ENCODE measurements at places on chromosomes 2 and 18.
A peak's percentile ranks its signal among the peaks of the same experiment; 100 is the strongest.

GRCh38 chr2:237870754-237871651 is 11.6 kb downstream of the RAMP1 start:
- no peak for DNase-seq

DNA sequence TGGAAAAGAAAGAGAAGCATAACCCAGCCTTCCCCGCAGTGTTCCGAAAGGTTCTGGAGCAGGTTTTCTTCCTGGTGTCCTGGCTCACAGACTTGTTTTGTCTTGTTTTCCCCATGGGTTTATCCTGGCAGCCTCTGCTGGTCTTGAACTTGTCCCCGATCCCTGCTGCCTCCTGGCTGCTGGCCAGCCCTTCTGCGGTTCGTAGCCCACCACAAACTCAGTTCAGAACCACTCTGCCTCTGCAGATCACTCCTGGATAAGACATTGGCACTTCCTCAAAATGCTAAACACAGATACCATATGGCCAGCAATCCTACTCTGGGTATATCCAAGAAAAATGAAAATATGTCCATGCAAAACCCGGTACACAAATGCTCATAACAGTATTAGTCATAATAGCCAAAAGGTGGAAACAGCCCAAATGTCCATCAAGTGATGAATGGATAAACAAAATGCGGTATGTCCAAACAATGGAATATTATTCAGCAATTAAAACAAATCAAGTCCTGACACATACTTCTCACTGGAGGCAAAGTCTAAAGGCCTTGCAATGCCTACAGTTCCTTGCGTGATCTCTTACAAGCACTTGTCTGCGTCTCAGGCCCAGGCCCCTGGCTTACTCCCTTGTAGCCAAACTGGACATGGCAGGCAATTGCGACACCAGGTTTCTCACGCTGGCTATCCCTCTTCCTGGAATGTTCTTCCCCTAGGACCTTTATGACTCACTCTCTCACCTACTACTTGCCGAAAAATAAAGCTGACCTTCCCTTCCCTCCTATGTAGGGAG is 28.0 kb upstream of the ARHGEF4 start:
- DNase-seq, result no peak

GRCh38 chr2:230642966-230643365 is 69.7 kb upstream of the CAB39 start:
- DNase-seq, result no peak

GRCh38 chr18:23378302-23378686 is 74.8 kb upstream of the RIOK3 start:
- no peak for DNase-seq

DNA sequence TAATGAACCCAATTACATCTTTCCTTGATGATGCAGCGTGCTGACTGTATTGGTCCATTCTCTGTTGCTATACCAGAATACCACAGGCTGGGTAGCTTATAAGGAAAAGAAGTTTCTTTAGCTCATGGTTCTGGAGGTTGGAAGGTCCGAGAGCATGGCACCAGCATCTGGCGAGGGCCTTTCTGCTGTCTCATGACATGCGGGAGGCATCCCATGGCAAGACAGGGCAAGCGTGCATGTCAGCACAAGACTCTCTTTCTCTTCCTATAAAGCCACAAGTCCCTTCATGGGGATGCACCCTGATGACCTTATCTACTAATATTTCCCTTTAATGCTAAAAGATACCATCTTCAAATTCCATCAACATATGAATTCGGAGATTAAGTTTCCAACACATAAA is 122.8 kb upstream of the FHL2 start:
- no peak for DNase-seq

GRCh38 chr2:74110537-74110936 is 37.2 kb downstream of the BOLA3 start:
- no peak for DNase-seq

GRCh38 chr2:8447610-8448221 is 234.1 kb upstream of the ID2 start:
- no peak for DNase-seq

GRCh38 chr2:120174963-120175581 is 48.1 kb downstream of the TMEM185B start:
- DNase-seq, result no peak

DNA sequence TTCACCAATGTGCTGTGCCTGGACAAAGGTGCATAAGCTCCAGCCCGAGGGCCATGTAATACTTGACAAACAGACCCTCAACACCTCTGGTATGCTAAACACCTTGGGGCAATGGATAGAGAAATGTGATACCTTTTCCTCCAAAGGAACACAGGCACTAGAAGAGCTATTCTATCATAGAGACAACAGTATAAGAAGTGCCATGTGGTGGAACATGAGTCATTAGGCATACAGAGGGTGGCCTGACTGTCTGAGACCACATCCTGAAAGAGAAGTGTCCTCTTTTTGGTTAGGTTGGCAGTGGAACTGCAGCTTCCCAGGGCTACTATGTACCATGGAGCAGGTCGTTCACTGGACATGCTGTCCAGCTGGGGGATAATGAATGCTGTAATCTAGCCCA is 153.9 kb downstream of the INSIG2 start:
- DNase-seq, result no peak

GRCh38 chr2:43191947-43192516 is 34.4 kb downstream of the ZFP36L2 start:
- DNase-seq, result peak; percentile 57

- DNase-seq, result no peak
Measured at GRCh38 chr2:44528595-44528994, 166.8 kb downstream of the CAMKMT start.
